Neural progenitor cell (in vitro differentiated cells): ENCODE measurements at places on chromosomes 2 and 18.
A peak's percentile ranks its signal among the peaks of the same experiment; 100 is the strongest.

DNA sequence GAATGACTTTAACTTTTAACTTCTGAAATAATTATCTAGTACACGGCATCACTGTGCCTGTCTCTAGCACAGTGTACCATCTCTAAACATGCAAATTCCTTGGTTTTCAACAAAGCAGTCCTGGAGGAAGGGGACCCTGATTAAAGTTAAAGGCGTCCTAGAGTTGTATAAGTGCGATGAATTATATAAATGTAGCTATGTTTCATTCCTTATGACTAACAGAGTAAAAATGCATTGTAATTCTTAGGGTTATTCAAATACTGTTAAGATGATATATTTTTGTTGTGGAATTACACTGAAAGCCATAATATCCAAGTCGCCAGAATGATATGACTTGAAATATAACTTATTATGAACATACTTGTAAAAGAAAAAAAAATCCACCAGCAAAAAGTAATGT is 544.9 kb upstream of the LINC00305 start:
- no peak for DNase-seq

GRCh38 chr2:218983263-218983933 is 1.6 kb downstream of the FEV start:
- DNase-seq = no peak

- DNase-seq = no peak
Observed at GRCh38 chr2:232276733-232277313, 101.7 kb upstream of the ALPP start.

GRCh38 chr2:187971893-187972292 is 319.8 kb upstream of the GULP1 start:
- no peak for DNase-seq

GRCh38 chr2:173942861-173943523 is 22.2 kb downstream of the SP3 start:
- no peak for DNase-seq

- no peak for DNase-seq
Observed at GRCh38 chr2:105254531-105255210, 13.1 kb downstream of the GPR45 start.

- no peak for DNase-seq
Observed at GRCh38 chr18:12779043-12779442, 76.2 kb downstream of the PSMG2 start.

- DNase-seq = no peak
Observed at GRCh38 chr2:198917926-198918720, 539.6 kb downstream of the SATB2 start.

- peak; percentile 94 for DNase-seq
Observed at GRCh38 chr2:169479257-169480078, at the start of gene BBS5. TSS of gene BBS5 (plus strand) at chr2:169479494. CDS start at chr2:169479554, 60 bp downstream.

- peak; percentile 93 for DNase-seq
Observed at GRCh38 chr2:231714639-231715498, 6.5 kb downstream of the PTMA start.

DNA sequence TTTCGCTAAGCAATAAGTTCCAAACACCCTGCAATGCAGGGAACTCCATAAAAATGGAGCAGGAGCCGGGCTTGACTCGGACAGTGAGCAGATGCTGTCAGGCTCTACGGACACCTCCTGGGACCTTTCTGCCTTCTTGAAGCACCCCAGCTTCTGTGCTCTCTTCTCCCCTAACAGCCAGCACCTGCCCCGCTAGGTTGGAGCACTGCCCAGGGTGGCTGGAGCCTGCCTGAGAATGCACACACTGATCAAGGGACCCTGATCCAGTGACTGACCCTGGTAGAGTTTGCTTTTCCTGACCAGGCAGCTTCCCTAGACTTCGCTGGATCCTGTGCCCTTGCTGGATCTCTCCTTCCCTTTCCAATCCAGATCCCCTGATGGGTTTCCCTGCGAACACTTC is 40.9 kb downstream of the CD226 start:
- DNase-seq = no peak

- DNase-seq = no peak
Observed at GRCh38 chr2:182031956-182032355, 46.3 kb downstream of the PPP1R1C start.

DNA sequence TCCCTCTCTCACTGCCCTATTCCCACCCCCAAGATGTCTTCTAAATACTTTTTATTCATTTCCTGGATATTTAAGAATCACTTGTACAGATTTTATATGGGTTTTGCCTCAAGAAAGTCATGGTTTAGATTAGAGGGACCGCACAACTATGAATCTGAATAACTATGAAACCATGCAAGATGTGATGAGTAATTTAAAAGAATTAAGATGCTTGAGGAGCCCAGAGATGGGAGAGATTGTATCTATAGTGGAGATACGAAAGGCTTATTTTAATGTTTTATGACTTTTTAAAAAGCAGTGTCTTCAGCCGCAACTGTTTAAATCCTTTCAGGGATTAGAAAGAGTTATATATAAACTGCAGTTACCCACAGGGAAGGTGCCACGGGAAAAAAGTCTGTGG is 324.1 kb downstream of the LPIN1 start:
- DNase-seq = no peak

DNA sequence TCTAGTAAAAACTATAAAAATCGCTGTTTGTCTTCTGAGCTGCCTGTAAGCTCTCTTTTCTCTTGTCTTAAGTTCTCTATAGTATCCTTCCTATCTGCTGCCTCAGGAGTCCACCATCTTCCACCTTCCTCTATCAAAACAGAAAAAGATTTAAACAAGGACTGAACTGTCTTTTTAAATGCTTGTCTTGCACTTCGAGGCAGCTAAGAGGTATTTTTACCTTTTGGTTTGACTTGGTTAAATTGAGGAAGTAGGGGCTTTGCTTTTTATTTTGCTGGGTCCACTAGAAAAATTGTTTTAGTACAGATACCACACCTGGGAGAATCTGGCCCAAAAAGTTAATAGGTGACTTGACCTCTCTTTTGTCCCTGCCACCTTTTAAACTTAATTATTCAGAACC is 12.2 kb downstream of the SESTD1 start:
- no peak for DNase-seq

DNA sequence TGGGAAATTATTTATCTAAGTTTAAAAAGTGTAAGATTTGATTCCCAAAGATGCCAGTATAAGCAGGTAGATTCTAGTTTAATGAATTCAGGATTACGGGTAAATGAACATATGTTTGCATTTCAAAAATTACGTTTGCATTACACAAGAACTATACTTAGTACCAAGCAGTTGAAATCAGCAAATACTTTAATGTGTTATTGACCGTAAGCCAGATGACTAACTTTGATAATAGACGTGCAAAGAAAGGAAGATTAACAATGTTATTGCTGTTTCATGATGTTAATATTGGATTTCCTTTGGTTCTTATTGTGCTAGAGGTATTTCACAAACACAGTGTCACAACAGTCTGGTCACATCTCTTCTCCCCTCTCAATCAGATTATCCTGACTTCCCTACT is 294.7 kb downstream of the TDRD15 start:
- no peak for DNase-seq

DNA sequence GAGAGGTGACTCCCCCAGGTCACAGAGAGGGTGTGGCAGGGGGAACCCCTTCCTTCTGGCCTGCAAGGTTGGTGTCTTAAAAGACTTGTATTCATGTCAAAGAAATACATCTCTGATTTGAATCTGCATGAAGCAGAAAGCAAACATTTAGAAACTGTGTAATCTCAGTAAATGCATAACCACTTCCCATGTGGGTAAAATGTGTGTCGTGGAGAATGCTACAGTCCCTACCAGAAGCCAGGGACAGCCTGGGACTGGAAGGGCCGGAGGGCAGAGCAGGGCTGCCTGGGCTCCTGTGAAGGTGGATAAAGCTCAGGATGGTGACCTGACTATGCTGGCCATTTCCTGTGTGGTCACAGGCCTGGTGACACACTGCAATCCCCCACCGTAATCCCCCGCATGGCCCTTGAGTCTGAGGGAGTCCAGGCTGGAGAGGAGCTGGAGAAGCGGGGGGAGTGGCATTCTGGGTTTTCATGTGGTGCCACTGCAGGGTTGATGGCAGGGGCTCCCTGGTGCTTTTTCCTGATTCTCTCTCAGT is 102.2 kb downstream of the LRRC30 start:
- DNase-seq = no peak

- DNase-seq = peak; percentile 32
Observed at GRCh38 chr2:172021955-172022354, 22.2 kb downstream of the METAP1D start.
